ENCODE measurements at places on chromosomes 6 and 20.

DNA sequence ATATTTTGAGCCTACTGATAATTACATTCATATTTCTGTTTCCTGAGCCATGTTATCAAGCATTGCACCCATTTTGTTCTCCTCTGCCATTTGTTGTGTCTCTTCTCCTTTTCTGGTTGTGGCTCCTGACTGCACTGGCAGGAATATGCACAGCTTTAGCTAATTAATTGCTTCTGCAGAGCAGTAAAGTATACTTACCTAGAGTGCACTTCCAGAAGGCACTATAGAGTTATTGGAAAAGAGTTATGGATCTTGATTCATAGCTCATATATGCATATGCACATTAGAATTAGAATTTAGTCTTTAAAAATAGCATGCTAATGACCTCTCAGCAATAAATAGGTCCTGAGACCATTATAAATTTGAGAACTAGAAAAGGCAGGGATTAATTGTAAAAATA lies 262.6 kb downstream of the NKAIN2 start:
- DNase-seq = no peak

- DNase-seq = no peak
Observed at GRCh38 chr20:47113362-47114109, 218.9 kb downstream of the EYA2 start.

DNA sequence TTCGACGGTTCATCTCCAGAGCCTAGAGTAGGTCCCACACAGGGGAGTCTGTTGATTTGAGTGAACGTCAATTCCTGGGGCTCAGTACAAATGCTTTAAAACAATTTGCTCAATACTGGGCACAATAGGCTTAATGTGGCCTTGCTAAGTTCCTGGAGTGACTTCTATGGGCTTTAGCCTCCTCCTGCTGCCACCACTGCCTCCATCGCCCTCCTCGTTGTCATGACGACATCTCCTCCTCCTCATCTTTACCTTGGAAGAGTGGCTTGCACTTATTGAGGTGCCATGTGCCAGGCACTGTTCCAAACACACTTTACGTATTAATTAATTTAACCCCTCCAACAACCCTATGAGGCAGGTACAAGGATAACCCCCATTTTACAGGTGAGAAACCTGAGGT lies 11.8 kb upstream of the ZMYND8 start:
- no peak for DNase-seq

- DNase-seq = peak; percentile 64
Observed at GRCh38 chr6:3808759-3809514, 40.2 kb upstream of the FAM50B start.

- DNase-seq = no peak
Observed at GRCh38 chr6:54879188-54879985, 32.8 kb downstream of the FAM83B start.

DNA sequence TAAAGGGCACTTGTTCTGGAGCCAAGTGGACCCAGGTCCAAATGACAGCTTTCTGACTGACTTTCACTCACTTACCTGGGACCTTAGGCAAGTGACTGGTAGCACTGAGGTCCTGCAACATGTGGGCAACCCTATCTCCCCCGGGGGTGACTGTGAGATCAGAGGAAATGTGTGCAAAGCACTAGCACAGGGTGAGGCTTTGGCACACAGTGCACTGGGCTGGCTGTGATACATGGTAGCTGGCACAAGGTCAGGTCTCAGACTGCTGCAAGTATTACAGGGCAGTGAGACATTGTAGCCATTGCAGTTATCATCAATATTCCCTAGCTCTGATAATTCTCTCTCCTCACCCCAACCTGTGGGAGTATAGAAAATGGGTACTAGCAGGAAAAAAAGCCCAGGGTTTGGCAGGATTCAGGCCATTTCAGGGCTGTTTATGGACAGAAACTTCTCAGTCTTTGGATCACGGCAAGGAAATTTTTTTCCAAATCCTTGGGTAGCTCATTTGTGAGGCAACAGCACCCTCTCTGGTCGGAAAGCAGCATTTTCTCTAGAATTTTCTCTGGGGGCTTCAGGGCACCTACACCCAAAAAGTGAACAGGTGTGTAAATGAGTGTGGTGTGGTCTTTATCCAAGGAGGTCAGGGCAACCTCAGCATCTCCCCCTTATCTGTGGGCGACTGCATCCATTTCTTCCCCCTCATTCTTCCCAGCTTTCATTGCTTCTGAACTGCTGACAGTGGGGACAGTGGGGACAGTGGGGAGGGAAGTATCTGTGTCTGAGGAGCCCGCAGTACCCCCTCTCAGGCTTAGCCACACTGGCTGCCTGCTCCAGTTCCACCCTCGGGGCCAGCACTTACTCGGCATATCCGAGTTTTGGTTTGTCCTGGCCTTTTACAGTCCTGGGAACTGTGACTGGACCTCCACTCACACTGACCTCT lies 148.7 kb upstream of the PHACTR3 start:
- DNase-seq = peak; percentile 55

- no peak for DNase-seq
Observed at GRCh38 chr6:17103715-17104114, 1.9 kb downstream of the STMND1 start.

GRCh38 chr6:66418906-66419305 lies 711.9 kb upstream of the EYS start:
- DNase-seq = no peak

- DNase-seq = peak; percentile 37
Observed at GRCh38 chr6:118263921-118264486, 284.1 kb upstream of the PLN start.

DNA sequence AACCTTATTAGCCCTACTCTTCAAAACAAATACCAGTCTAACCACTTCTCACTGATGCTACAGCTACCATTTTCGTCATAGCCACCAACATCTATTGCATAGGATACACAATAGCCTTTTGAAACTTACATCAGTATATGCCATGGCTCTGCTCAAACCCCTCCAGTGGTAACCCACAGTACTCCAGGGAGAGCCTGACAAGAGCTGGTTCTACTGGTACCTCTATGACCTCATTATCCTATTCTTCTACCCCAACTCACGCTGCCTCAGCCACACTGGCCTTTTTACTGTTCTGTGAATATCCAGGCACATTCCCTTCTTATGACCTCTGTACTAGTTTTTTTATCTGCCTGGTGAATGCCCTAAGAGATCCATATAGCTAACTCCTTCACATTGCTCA lies 157.6 kb downstream of the ARHGAP18 start:
- DNase-seq = no peak

GRCh38 chr6:153591159-153591558 lies 447.9 kb upstream of the OPRM1 start:
- no peak for DNase-seq

- no peak for DNase-seq
Observed at GRCh38 chr20:21575981-21576740, 62.3 kb upstream of the NKX2-2 start.

- no peak for DNase-seq
Observed at GRCh38 chr6:158361068-158361467, 48.8 kb downstream of the TULP4 start.

DNA sequence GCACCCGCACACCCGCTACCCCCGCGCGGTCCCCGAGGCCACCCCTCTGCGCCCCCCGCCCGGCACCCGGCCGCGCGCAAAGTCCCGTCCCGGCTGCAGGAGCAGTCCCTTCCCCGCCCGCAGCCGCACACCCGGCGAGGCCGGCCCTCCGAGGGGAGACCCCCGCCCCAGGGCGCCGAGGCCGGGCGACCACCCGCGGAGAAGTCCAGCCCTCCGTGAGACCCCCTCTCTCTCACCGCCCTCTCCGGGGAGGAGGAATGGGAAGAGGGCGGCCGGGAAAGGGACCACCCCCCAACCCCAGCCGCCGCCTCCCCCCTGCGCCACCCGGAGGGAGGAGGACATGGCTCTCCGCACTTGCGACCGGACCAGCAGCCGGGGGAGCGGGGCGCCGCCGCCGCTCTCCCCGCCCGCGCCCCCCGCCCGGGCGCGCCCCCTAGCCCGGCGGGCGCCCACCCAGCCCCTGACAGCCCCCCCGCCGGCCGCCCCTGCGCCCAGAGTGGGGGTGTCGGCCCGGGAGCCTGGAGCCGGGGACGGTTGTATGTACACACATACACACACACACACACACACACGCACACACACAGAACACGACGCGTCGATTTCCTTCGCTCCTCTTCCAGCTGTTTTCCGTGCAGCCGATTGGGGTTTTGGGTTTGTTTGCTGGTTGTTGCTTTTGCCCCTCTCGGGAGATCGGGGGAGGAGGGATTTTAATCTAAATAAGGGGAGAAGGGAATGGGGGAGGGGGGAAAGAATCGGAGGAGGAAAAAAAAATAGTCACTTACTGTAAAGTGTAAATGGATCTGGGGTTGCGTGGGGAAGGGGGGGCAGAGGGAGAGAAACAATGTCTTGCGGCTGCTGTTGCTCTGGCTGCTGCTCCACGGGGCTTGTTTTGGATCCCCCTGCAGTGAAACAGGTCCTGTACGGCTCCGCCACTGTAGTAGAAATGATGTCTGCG lies at the start of gene ATXN1:
Gene ATXN1, minus strand, starts transcription at position 945 of the 955 bp plus-strand sequence.
- DNase-seq = peak; percentile 46

GRCh38 chr6:109008537-109009235 lies 86.0 kb downstream of the SESN1 start:
- no peak for DNase-seq

GRCh38 chr20:6055161-6055783 lies 1.4 kb upstream of the LRRN4 start:
- no peak for DNase-seq

DNA sequence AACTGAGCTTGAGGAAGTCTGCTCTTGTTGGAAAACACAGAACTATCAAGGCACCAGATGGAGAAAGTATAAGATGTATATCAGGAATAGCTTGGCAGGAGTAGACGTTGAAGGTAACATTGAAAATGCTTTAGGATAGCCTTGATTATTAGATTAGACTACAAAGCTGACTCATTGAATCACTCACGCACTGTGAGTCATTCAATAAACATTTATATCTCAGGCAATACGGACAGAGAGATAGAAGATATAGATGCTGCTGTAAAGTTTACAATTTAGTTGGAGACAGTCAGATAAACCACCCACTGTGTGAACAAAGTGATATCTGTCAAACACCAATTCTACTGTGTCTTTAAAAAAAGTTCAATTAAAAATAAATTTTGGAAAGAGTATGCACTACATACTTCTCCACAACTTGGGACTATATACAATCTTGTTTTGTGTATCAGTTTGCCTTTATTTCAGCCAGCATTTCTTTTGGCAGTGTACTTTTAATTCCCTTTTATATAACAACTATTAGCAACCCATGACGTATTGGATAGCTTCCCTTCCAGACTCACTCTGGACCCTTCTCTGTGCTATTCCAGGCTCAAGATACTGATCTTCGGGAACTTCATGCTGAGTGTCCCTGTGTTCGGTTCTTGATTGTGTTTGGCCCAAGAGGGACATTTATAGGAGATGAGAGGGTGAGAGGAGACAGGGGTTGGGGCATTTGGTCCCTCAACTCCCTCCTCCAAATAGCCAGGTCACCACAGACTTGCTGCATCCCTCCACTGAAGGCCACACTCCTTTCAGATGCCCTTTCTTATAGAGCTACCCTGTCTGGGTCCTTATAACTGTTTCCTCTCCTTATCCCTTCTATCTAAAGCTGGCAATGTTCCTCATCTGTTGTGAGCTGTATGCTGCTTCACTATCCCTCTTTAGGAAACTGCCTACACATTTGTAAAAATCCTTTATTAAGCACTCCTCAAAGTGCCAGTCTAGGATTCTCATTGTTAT lies 176.6 kb upstream of the PTPRK start:
- DNase-seq = no peak

- DNase-seq = no peak
Observed at GRCh38 chr6:56848105-56848504, 106.8 kb upstream of the BEND6 start.

DNA sequence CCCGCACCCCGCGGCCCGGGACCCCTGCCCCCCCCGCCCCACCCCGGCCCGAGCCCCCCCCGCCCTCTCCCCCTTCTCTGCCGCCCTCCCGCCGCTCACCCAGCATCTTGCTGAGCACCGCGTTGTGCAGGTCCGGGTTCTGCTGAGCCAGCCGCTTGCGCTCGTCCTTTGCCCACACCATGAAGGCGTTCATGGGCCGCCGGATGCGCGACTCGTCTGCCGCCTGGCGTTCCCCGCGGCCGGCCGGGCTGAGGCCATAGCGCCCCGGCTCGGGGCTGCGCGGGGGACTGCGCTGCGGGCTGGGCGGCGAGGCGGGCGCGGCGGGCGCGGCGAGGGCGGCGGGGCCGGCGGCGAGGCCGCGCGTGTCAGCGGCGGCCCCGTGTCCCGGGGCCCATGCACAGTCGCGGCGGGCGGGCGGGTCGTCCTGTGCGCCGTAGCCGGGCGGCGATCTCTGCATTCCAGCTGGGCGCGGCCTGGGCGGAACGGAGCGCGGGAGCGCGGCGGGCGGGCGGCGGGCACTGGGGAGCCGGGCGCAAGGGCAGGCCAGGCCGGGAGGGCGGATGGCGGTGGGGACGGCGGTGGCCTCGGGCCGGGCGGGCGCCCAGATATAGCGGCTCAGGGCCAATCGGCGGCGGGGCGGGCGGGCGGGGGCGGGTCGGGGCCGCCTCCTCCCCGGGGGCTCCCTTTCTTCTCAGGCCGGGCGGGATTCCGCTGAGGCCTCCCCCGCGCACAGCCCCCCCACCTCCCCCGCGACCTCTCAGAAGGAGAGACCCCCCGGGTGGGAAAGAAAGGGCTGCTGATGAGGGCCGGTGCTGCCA lies at the start of gene SOX18:
Gene SOX18, minus strand, starts transcription at position 580 of the 818 bp plus-strand sequence. Its CDS starts 123 bp downstream, at position 457.
- peak; percentile 74 for DNase-seq

DNA sequence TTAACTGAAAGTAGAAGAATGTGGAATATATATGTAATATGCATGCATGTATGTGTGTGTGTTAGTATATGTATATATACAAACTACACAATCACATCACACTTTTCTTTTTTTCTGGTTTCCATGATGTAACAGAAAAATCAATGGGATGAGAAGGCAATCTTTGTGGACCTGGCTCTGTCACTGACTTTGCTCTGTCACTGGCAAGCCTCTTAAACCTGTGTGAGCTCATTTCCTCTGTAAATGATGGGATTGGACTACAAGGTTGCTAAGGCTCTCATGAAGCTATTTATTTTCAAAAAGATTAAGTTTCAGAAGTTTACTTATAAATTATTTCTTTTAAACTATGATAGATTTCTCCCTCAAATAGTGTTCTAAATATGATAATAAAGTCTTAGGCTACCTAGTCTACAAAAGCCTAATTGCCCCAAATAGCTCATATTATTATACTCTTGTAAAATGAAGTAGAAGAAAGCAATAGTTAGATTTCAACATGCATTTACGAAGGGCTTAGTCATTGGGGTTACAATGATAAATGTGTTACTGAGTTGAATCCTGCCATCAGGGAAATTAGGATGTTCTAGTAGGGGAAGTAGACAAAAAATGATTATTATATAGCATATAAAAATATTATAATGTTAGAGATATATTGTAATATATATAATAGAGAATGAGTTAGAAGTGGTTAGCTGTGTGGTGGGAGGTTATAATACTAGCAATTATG lies 129.3 kb downstream of the AFG1L start:
- no peak for DNase-seq

Measured in iPS-NIHi11 (cell line).